Stimulated activated CD8-positive, alpha-beta memory T cell treated with anti-CD3 and anti-CD28 coated beads, Interleukin-4, amount 100 ng/mL, for 4 hours (primary cell): ENCODE measurements at places on chromosomes 2 and 18.

GRCh38 chr2:50753234-50753633 lies 278.7 kb downstream of the NRXN1 start:
- no peak for DNase-seq

DNA sequence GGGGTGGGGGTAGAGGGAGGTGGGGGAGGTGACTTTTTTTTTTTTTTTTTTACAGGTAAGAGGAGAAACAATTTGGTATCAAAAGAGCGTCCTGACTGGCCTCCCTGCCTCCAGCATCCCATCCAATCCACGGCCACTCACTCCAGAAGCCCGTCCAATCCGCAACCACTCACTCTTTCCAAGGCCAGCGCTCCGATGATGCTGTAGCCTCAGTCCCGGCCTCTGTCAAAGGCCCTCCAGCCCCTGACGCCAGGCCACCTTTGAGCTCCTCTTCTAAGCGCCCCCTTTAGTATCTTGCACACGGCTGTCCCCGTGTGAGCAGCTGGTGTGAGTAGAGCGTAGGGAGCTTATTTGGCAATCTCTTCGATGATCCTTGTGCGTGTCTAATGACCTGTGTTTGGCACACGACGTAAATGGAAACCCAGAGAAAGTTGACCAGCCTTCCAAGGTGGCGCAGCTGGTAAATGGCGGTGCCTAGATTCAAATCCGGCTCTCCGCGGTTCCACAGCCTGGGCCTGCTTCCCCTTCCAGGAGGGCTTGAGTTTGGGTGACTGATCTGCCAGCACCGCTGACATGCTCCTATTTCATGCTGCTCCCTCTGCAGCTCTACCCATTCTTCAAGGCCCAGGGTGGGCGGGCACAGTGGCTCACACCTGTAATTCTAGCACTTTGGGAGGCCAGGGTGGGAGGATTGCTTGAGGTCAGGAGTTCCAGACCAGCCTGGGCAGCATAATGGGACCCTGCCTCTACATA lies 23.8 kb upstream of the PXDN start:
- no peak for DNase-seq

- DNase-seq: no peak
Observed at GRCh38 chr2:102520009-102520408, 47.0 kb downstream of the SLC9A4 start.

DNA sequence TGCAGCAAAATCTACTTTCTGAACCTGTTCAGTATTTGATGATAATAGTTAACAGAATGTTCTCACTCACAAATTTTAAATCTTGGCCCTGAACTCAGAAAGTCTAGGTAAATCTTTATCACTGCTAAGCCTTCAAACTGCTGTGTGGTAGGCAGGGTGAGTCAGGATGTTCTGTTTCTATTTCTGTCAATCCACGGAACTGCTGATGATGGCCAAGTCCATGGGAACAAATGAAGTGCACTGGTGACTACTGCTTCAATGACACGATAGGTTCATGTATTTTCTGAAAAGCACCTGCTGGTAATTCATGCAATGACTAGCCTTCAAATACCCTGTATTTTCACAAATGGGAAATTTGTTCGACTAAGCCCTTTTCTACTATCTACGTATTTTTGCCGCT lies 14.2 kb downstream of the NIFK start:
- DNase-seq: no peak

GRCh38 chr2:207238831-207239701 lies 73.3 kb upstream of the KLF7 start:
- no peak for DNase-seq

DNA sequence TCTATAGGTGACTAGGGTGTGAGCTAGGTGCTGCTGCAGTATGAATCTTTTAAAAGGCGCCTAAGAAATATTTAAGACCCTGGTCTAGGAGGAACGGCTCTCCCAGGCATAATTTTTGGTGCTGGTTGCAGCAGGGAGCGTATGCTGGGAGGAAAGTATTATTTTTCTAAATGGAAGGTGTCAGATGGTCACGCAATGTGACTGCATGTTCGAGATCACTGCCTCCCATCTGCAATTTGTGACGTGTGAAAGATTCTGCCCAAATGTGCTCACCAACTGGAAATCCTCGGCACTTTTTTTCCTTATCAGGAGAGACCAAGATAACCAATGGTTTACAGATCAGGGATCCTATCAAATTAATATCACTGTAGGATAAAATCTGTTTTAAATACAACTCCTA lies 95.6 kb upstream of the KLHL14 start:
- no peak for DNase-seq

DNA sequence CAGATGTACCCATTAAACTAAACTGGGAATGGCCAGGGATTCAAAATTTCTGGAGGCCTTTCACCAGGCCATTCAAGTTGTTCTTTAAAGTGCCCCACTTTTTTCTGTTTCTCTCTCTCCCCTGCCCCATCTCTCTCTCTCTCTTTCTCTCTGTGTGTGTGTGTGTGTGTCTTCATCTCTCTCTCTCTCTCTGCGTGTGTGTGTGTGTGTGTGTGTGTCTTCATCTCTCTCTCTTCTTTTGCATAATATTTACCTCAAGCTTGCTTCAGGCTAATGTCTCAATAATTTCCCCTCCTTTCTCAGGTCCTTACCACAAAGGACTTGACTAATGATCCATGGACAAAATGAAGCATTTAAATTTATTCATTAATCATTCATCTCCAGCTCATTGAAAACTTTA lies 164.2 kb upstream of the KLHL14 start:
- DNase-seq: no peak

DNA sequence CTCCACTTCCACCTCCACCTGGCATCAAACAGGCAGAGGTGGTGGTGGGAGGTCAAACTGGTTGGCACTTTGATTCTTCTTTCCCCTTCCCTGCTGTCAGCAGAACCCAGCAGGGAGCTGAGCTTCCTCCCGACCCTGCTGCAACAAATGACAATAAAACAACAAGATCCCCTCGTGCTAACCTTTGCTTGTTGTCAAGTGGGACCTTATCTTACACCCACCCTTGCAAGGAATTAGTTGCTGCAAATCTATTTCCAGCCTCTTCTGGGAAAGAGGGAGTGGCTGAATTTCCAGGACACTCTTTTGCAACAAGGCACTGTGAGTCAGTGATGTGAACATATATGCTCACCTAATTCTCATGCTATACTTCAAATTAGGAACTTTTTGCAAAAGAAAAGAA lies 655.1 kb downstream of the DSC3 start:
- DNase-seq: no peak

DNA sequence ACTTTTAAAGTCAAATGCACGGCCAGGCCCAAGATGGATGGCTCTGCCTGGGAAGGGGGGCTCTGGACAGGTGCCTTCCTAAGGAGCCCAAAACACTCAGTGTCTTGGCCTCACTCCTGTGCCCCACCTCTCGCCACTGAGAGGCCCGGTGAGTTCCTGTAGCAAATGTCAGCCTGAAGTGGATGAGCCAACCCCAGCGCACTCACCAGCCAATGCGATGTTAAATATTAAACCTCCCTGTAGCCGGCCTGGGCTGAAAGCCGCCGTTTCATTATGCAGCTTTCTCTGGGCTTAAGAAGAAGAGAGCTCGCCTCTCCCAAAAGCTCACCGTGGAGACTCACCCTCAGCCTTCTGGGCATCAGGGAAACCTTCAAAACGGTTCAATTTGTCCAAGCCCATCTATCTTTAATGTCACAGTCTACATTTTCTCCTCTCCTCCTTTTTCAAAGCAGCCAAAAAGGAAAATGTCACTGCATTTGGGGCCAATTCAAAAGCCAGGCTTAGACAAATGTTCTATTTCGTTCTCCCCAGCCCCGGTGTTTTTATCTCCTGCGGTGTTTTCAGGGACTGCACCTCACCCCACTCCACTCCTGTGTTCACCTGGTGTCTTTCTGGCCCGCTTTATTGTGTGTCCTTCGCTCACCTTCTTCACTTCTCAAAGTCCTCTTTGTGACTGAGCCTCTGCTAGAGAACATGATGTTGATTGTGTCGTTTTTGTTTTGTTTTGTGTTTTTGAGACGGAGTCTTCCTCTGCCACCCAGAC lies 124.0 kb downstream of the NRP2 start:
- DNase-seq: no peak

DNA sequence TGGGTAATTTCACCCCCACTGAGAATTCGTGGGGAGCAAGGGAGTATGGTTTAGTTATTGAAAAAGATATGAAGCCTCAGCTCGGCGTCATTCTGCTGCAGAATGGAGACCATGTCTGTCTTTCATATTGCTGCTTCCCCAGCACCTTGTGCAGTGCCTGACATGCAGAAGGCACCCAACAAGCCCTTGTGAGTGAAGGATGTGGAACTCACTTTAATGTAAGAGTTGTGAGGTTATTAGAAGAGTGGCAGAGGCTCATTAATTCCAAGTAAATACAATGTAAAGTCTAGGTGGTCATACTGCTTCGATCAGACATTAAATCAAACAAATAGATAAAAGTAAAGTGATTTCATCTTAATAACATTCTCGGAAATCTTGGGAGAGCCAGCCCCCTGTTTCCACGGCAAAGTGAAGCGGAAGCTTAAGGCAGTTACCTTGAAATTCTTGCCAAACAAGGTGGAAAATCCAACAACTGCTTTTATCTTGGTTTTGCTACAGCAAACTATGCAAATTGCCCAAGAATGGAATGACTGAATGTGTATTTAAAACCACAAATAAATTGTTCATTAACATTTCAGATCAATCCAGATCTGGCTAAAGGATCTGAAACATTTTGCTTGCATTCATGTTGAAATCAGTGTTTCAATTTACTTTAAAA lies 9.6 kb downstream of the CFAP221 start:
- DNase-seq: no peak

DNA sequence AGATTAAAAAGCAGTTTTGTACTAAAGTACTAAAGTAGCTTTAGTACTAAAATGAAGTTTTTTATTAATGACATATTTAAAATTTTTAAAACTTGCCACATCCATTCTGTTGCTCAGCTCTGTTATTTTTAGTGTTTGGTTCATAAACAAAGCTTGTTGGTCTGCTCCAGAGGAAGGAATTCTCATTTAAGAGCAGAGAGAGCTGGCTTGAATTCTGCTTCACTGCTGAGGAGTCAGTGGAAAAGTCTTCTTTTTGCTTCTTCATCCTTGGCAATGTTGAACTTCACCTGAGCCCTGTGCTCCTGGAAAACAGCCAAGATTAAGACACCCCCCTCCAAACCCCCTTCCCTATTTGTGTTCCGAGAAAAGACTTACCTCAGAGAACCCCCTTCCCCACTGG lies 40.6 kb downstream of the TMEM87B start:
- no peak for DNase-seq

GRCh38 chr2:180222644-180223043 lies 215.5 kb upstream of the CWC22 start:
- DNase-seq: no peak

- DNase-seq: no peak
Observed at GRCh38 chr2:13681936-13682335, 950.6 kb upstream of the LRATD1 start.

DNA sequence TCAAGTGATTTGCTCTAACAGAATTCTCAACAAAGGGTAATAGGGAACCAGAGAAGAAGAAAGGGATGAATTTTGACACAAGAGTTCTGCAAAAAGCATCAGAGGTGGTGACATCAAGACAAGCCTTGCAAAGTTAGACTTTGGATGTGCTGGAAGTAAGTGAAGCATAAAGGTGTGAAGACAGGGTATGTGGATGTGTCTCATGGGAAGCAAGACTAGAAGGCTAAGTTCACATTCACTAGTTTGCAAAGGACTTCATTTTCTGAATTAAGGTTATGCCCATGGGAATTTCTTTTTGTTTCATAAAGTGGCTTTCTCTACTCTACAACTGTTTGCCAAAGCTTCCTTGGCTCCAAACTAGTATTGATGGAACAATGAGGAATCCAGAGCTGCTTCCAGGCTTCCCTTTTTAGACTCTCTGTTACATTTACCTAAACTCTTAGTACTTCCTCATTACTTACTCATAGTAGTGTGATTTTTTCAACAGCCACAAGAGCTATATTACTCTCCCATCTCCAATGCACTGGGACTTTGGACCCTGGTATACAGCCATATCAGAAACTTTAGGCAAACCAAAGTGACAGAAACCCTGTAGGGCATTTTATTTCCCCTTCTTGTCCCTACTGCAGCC lies 21.1 kb upstream of the IHH start:
- no peak for DNase-seq

GRCh38 chr2:173521450-173522192 lies 166.9 kb downstream of the CDCA7 start:
- no peak for DNase-seq

DNA sequence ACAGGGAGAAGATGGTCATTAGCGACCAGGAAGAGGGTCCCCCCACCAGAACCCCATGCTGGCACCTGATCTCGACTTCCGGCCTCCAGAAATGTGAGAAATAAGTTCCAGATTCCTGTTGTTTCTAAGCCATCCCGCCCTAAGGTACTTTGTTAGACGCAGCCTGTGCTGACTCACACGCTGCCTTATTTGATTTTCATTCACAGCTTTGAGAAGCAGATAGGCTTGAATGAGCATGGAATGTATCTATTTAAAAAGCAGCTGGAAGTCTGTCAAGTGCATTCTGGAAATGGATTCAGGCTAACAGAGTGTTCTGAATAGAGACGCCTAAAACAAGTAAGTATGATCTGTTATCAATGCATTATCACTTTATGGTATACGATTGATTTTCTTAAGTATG lies 8.3 kb upstream of the IL1R2 start:
- DNase-seq: no peak

- DNase-seq: no peak
Observed at GRCh38 chr2:17579605-17580318, 39.3 kb downstream of the VSNL1 start.

DNA sequence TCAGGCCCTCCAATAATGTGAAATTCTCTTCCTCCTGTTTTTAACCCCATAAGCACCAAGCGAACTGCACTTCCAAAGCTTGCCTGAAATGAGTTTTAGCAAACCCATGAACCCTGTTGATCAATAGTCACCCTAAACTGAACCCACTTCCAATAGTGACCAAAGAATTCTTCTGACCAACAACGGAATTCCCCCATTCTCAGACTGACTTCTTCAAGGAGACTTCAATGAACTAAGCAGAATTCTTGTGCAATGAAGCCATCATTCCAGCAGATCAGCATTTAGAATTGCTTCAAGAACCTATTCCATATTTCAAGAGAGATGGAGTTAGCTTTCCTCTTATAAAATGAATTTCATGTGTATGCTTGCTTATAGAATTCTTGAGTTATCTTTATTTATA lies 176.9 kb upstream of the FN1 start:
- DNase-seq: no peak

DNA sequence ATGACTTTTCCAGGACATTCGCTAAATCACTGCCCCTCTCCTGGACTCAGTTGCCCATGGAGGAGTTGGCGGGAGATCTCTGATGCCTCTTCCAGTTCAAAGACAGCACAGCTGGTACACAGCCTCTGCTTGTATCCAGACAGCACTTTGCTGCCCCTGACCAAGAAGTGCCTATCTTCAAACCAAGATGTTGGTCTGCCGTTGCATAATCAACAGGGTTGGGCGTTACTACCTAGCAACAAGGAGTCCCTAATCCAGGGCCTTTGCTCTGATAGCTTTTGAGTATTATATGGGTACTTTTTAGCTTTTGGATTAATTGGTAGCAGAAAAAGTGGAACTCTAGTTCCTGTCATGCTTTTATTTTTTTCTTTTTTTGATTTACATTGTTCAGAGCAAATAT lies 166.6 kb downstream of the FAM210A start:
- DNase-seq: no peak
